ENCODE measurements at places on chromosomes 12 and 14.

DNA sequence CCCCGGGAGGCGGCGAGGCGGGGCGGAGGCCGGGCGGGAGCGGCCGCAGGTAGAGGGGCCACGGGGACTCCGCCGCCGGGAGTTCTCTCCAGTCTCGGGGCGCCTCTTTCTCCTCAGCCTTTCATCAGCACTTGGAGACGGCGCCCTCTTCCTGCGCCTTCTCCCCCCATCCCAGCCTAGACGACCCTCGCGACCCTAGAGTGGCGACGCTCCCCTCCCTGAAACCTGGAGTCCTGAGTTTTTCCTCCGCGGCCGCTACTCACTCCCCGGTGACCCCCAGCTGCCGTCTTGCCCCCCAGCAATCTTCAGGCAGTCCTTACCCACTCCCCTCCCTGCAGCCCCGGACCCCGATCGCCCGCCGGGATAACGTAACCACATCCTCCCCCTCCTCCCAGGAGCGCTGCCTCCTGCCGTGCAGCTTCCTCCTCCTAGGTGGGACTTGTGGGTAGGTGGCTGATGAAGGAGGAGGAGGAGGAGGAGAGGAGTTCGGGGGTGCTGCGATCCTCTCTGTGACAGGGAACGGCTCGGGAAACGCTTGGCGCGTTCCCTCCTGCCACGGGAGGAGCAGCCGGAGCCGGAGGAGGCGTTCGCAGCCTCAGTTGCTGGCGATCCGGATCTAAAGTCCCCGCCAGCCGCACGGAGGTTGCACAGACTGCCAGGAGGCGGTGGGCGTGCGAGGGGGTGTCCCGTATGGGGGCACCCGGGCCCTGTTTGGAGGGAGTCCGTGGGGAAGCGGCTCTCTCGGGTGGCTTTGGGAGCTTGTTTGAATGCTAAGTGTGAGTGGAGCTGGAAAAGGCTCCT, 891 bp downstream of the PLEKHA5 start:
- DNase-seq: peak; percentile 55

GRCh38 chr14:105249182-105250007, 1.1 kb downstream of the BTBD6 start:
- no peak for DNase-seq

DNA sequence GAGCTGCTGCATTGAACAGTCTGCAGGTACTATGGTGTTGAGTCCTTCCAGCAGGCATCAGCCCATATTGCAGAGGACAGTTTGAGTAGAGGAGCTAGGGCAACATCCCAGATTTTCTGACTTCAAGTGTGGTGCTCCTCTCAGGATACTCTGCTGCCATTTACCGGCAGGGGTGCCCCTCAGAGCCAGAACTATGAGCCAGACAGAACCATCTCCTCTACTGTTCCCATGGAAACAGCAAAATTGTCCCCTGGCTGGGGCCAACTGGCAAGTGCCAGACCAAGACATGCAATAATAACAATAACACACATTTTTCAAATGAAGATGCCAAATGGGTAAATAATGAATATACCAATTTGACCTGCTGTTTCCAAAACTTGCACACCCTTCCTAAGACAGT, 102.9 kb downstream of the ADCK1 start:
- no peak for DNase-seq

GRCh38 chr12:116894913-116895312, 13.7 kb upstream of the HRK start:
- DNase-seq: no peak

- no peak for DNase-seq
Measured at GRCh38 chr14:66046035-66046434, 440.1 kb upstream of the CCDC196 start.

DNA sequence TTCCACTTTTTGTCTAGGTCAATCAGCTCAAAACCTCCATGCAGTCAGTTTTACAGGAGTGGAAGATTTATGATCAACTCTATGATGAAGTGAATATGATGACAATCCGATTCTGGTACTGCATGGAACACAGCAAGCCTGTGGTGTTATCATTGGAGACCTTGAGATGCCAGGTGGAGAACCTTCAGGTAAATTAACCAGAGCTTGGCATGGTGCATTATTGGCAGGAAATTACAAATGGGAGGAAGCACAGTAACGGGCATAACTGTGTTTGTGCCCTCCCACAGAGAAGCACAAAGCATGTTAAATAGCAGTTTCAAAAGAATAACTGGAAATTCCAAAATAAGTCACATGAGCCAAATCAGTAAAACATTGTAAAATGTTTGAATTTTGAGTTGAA, 135.6 kb downstream of the ESR2 start:
- DNase-seq: no peak

DNA sequence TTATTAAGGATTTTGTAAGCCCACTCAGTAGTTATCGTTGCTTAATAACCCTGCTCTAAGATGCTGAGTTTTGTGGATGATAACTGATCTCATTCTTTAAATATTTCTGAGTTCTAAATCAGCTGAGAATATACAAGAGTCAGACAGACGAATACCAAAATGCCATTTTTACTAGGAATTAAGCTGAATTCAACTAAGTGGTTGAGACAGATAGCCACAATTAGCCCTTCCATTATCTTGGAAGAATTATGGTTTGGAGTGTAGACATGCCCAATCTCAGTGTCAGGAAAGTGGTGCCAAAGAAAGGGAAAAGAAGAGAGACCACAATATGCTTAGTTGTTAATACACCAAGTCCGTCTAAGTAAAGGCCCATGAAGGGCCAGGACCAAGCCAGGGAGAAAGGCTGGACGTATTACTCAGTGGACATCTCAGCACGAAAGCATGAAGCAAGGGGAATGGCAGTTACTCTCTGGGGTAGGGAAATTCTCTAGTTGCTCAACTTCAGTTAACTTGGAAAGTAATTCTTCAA, 58.6 kb downstream of the KCNA5 start:
- no peak for DNase-seq

GRCh38 chr12:88897723-88898122, 317.5 kb upstream of the KITLG start:
- no peak for DNase-seq

DNA sequence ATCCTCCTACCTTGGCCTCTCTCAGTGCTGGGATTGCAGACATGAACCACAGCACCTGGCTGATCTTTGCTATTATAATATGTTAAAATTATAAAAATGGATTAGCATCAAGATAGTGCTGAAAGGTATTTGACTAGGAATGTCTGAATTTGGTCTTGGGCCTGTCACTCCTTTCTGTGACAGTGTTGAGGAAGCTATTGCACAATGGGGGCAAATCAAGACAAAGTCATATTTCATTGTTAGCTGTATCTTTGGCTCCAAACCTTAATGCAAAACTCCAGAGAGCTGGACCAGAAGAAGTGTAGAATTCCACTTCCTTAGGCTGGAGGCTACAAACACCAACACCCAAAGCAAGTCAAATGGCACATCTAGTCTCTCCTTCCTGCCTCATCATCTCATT, 42.2 kb downstream of the ZCRB1 start:
- no peak for DNase-seq

GRCh38 chr14:60222820-60223219, 26.2 kb upstream of the PPM1A start:
- peak; percentile 98 for DNase-seq

DNA sequence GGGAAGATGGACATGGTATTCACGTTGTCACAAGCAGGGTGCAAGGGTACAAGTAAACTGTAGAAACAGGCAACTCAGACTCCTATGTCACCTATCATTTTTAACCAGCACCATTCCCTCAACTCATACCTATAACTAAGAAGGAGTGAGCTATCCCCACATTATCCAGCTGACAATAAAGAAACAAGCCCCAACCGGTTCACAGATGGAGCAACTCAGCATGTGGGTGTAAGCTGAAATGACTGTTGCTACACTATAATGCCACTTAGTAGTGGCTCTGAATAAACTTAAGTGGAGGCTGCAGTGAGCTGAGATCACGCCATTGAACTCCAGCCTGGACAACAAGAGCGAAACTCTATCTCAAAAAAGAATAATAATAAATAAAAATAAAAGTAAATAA, 829.5 kb upstream of the MDGA2 start:
- DNase-seq: no peak

Measured in T47D (cell line).